ENCODE measurements at places on chromosomes 3 and 15.

GRCh38 chr15:40990789-40991188 is 37.5 kb downstream of the CHAC1 start:
- DNase-seq, result no peak

GRCh38 chr3:15601399-15602145 is at the start of the genes BTD and HACL1:
Gene BTD, plus strand, starts transcription at chr3:15601745. Its CDS starts 33,695 bp downstream, at chr3:15635440.
Gene HACL1, minus strand, starts transcription at chr3:15601569. Its CDS starts 106 bp downstream, at chr3:15601463.
- peak; percentile 93 for DNase-seq

GRCh38 chr3:17055374-17056276 is 170.9 kb downstream of the PLCL2 start:
- no peak for DNase-seq

DNA sequence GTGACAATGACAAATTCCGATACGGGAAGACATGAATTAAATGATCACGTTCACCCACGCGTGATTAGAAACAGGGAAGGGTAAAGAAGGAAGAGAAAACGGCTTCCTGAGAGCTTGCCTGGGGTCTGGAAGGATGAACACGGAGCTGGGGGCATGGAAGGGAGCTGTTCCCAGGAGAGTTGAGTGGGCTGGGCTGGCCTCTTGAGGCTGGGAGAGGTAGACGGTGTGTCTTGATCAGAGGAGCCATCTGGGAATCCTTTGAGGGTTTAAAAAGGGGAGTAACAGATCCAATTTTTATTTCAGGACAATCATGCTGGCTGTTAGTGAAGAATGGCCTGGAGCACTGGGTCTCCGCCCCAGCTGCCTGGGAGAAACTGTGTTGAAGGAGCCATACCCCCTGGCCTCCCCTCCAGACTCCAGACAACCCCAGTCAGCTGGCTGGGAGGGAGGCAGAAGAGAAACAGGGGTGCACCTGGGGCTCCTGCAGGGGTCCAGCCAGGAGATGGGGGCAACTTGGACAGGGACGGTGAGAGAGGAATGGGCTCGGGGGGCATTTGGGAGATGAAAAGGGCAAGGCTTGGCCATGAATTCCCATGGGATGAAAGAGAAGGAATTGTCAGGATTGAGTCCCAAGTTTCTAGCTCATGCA is 53.6 kb upstream of the CGNL1 start:
- DNase-seq, result no peak

DNA sequence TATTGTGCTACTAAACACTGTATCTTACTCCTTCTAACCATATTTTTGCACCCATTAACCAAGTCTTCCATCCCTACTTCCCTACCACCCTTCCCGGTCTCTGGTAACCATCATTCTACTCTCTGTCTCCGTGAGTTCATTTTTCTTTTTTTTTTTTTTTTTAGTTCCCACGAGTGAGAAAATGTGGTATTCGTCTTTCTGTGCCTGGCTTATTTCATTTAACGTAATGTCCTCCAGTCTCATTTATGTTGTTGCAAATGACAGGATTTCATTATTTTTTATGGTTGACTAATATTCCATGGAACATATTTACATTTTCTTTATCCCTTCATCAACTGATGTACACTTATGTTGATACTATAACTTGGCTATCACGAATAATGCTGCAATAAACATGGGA is 31.7 kb downstream of the TJP1 start:
- DNase-seq, result no peak
